ENCODE measurements at places on chromosomes 7 and 10.

GRCh38 chr7:159209429-159209828, 64.8 kb upstream of the VIPR2 start:
- no peak for DNase-seq

DNA sequence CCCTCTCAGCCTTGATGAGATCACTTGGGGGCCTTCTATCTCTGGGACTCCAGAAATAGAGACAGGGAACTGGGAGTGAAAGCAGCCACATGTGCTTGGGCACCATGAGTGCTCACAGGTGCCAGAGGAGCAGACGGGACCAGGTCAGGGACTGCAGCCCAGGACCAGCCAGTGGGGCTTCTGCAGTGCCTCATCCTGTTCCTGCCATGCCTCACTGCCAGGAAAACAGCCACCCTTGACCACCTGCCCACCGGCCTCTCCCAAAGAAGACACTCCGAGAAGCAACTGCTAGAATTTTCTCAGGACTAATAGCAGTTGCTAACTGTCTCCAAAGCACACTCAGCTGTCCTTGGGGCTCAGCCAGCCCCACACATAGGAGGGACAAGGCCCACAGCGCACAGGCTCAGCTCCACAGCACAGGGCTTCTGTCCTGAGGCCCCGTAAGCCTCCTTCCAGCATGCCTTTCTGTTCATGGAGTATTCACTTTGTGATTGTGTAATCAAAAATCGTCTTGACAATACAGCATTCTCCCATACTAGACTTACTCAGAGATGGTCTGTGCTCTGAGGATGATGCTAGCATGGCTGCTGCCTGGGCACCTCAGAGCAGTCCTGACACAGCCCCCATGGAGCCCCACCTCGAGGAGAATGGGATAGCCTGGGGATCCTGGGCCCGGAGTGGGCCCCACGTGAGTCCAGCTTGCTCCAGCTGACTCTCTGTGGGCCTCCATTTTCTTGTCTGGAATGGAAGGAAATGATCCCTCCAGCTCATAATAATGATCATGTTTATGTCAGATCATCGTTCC, 115.7 kb upstream of the RET start:
- no peak for DNase-seq

GRCh38 chr7:34655384-34655783, 2.6 kb upstream of the NPSR1 start:
- no peak for DNase-seq

DNA sequence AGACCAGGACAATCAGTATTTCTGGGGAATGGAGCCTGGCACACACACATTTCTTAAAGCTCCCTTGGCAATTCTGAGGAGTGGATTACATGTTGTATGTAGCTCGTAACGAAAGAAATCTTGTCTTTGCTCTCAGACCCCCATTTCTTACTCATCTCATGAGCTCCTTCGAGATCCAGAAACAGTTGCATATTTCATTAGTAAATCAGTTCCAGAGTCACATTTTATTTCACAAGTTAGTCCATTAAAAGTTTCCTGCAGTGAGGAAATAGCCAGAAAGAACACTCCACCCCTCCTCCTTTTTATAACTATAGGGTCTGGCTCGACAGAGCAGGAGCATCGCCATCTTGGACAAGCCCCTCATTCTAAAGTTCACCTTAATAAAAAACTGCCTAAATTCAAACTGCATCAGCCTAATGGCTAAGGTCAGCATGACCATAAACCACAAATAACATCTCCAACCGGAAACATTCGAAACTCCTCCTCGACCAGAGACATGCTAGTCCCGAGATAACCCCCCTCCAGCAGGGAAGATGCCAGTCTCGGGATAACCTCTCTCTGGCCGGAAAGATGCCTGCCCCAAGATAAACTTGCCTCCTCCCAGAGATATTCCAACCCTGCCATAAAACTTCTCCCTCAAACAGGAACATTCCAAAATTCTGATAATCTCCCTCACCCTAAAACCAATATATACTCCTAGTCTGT, 7.4 kb downstream of the EGFR start:
- no peak for DNase-seq

GRCh38 chr10:123068087-123068853, 59.5 kb downstream of the ACADSB start:
- no peak for DNase-seq

GRCh38 chr10:68106656-68107055, 2.6 kb upstream of the MYPN start:
- DNase-seq: no peak

GRCh38 chr10:70902661-70903261, 14.4 kb upstream of the PCBD1 start:
- DNase-seq: no peak

GRCh38 chr10:129704786-129705525, 237.9 kb downstream of the MGMT start:
- DNase-seq: no peak

DNA sequence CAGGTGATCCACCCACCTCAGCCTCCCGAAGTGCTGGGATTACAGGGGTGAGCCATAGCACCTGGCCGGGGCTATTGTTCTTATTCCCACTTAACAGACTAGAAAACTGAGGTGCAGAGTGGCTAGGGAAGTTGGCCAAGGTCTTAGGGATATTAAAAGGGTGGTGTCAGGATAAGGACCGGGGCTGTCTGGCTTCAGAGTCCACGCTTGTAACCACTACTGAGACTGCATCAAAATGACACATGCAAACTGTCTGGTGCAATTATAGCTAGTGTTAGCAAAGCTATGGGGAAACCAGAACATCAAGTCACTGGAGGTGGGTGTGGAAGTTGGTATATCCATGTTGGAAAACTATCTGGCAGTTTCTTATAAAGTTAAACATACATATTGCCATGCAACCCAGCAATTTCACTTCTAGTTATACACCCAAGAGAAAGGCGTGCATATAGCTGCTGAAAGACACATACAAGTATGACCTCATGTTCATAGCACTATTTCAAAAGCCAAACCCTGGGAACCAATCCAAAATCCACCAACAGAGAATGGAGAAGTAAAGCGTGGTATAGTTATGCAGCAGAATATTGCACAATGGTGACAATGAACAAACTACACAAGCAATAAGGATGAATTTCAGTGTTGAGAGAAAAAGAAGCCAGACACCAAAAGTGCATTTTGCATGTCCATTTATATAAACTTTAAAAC, 33.9 kb upstream of the EEPD1 start:
- DNase-seq: peak; percentile 11

GRCh38 chr7:144027974-144028373, 20.8 kb upstream of the OR2A5 start:
- DNase-seq: no peak

- DNase-seq: peak; percentile 13
Measured at GRCh38 chr10:29496341-29497162, 138.2 kb downstream of the SVIL start.

- DNase-seq: no peak
Measured at GRCh38 chr10:130243015-130243414, 106.8 kb downstream of the GLRX3 start.

- DNase-seq: no peak
Measured at GRCh38 chr7:87000344-87000743, 59.1 kb downstream of the ELAPOR2 start.

- peak; percentile 11 for DNase-seq
Measured at GRCh38 chr10:52387744-52388143, 73.7 kb downstream of the DKK1 start.

GRCh38 chr10:116567335-116567734, 21.6 kb downstream of the PNLIP start:
- DNase-seq: no peak

DNA sequence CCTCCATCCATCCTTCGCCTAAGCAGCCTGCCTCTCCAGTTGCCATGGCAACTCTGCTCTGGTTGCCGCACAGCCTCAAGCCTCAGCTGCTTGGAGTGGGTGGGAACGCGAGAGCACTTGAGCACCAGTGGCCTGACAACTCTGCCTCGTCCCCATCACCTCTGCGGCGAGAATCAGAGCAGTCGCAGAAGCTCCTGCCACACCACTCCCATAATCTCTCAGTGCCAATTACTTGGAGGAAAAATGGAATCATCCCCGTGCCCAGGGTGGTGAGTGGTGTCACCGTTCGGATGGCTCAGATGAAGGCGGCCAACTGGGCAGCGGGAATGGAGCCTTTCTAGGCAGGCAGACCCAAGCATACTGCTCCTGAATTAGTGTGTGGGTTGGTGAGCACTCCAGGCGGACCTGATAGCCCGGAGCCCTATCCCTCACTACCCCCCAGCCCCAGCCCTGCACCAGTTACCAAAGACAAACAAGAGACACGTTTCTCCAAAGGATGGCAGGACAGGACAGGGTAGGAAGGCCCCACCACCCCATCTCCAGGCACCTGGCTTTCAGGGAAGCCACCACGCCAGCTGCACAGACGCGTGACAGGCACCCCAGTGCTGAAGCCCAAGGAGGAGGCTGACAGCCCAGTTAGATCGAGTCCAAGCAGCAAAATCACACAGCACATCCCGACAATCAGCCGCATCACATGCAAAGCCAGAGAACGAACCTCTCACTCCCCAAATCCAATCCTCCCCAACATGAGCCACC, 335.4 kb downstream of the PTPRN2 start:
- DNase-seq: no peak

GRCh38 chr7:80097756-80098155, 36.9 kb upstream of the GNAI1 start:
- DNase-seq: no peak

- DNase-seq: no peak
Measured at GRCh38 chr7:117654780-117655179, 175.0 kb downstream of the CFTR start.

DNA sequence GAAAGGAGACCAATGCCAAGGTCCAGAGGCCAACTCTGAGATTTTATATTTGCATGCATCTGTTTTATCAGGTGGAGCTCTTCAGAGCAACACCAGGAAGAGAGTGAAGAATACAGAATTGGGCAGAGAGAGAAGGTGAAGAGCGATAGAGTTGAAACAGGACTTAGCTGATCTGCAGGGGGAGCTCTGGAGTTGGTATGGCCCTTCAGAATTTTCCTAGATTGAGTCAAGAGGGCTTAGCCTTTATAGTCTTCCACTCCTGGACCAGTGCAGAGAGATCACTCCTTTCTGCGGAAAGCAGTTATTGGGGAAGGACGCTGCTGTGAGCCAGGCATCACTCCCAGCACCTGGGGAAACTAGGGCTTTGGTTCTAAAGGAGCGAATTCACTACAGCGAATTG, 105.0 kb upstream of the DGKB start:
- DNase-seq: no peak

GRCh38 chr10:132133005-132133404, 53.7 kb upstream of the DPYSL4 start:
- no peak for DNase-seq

GRCh38 chr10:77496941-77497420, 140.6 kb downstream of the KCNMA1 start:
- DNase-seq: no peak

GRCh38 chr10:14723052-14723689, 51.5 kb downstream of the FAM107B start:
- DNase-seq: no peak

- no peak for DNase-seq
Measured at GRCh38 chr10:33382216-33382600, 47.7 kb upstream of the NRP1 start.

DNA sequence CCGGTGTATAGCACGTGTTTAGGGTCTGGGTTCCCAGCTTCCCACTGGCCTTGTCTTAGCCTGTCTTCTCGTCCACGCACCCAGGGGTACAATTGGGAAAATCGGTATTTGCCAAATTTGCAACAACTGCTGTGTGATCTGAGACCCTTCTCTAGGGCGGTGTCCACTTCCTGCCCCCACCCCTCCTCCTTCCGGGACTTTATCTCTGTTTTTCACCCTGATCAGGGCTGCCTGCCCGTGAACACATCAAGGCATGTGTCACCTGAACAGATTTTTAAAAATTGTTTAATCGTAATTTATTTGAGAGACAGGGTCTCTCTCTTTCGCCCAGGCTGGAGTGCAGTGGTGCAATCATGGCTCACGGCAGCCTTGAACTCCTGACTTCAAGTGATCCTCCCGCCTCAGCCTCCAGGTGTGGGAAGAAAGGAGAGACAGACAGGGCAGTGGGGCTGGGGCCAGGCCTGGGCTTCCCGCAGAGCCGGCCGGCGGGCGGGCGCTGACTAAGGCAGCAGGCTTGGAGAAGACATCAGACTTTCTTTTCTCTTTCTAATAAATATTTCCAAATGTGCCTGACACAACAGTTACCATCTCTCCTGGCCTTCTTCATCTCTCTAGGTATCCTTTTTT, 27.5 kb downstream of the ELFN1 start:
- no peak for DNase-seq

DNA sequence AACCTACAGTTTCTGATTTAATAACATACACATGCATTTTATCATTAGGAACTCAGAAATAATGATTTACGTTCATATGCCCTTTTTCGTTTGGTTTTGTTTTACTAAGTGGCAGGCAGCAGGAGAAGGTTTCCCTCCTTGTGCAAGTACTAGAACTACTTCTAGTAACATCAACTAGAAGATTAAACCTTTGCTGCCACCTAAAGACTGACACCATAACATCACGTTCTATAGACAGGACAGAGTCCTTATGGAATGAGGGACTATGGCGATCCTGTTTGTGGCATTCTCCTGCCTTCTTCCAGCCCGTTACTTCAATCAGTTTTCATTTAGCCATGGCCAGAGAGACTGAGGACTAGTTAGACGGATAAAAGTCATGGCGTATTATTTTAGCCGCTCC, 53.2 kb downstream of the GAD2 start:
- DNase-seq: no peak

DNA sequence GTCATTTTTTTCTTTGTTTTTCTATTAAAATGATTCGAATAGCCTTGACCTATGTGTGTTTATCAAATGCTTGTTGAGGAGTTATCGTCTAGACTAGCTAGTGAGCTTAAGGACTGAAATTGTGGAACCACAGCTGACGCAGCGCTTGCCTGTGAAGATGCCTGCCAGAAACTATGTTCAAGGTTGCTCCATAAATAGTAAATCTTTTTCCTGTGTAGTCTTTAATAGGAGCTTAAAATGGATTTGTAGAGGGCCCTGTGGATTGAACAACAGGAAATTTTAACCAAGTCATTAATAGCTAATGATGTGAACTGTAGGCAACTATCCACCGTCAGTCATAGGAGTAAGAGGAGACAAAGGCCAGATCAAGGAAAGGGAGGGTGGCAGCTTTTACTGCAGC, 145.1 kb downstream of the GNAI1 start:
- no peak for DNase-seq

- no peak for DNase-seq
Measured at GRCh38 chr10:86349474-86349873, 17.1 kb downstream of the GRID1 start.

DNA sequence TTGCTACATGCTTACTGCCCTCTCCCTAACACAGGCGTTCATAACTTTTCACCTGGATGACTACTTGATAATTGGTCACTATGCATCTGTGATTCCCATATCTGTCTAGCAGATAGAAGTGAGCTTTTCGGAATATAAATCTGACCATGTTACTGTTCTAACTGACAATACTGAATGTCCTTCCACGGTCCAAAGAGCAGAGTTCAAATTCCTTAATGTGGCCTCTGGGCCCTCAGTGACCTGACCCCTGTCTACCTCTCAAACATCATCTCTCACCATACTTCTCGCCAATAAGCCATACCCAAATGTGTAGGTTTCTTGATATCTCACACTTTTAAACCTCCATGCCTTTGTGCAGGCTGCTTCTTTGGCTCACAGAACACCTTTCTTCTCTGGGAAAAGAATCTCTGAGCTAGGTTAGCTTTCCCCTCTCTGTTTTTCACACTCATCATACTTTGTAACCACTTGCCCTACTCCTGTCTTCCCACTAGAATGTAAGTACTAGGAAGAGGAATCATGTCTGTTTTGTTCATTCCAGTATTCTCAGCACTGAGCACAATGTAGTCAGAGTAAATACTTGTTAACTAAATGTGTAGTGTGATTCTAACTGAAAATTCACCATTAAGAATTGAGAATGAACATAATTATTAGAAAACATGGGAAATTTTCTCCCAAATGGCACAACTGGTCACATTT, 39.2 kb upstream of the LRRC17 start:
- DNase-seq: no peak
